ENCODE measurements at places on chromosomes 3 and 15.
A peak's percentile ranks its signal among the peaks of the same experiment; 100 is the strongest.

GRCh38 chr3:58952128-58952917 is 97.5 kb downstream of the CFAP20DC start:
- no peaks in the 10 kb centered on the region for H3K27me3 ChIP-seq
- no peak for DNase-seq
- H3K27ac ChIP-seq, result no peak overlapping the region
- H3K4me3 ChIP-seq, result no peak overlapping the region
- H3K36me3 ChIP-seq, result no peaks in the 10 kb centered on the region

- peak overlapping the region; percentile 61 for H3K27ac ChIP-seq
- no peak for DNase-seq
- no peaks in the 10 kb centered on the region for H3K27me3 ChIP-seq
- H3K36me3 ChIP-seq, result no peaks in the 10 kb centered on the region
- peaks cover 9% of the 10 kb centered on the region for H3K4me1 ChIP-seq
Observed at GRCh38 chr15:40511093-40511471, 40.3 kb downstream of the CHST14 start.

DNA sequence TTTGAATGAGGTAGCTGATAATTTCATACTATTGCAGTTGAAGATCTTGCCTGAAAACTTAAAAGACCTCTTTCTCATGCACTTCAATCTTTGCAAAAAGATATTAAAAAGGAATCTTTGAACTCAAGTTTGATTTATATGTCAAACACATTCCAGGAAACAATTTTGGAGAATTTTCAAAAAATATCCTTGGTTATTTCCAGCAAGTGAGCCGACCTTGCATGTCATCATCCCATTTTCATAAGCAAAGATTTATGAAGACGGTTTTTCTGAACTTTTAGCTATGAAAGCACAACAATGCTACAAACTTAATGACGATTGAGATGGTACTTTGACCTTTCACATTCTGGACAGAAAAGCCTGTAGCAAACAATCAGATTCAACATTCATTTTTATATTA is 95.6 kb downstream of the RFX7 start:
- H3K36me3 ChIP-seq, result no peaks in the 10 kb centered on the region
- H3K4me3 ChIP-seq, result no peak overlapping the region
- H3K4me1 ChIP-seq, result no peaks in the 10 kb centered on the region
- H3K27ac ChIP-seq, result no peak overlapping the region

- no peak overlapping the region for H3K4me3 ChIP-seq
- H3K27me3 ChIP-seq, result no peaks in the 10 kb centered on the region
Observed at GRCh38 chr3:168604767-168605166, 509.0 kb upstream of the GOLIM4 start.

DNA sequence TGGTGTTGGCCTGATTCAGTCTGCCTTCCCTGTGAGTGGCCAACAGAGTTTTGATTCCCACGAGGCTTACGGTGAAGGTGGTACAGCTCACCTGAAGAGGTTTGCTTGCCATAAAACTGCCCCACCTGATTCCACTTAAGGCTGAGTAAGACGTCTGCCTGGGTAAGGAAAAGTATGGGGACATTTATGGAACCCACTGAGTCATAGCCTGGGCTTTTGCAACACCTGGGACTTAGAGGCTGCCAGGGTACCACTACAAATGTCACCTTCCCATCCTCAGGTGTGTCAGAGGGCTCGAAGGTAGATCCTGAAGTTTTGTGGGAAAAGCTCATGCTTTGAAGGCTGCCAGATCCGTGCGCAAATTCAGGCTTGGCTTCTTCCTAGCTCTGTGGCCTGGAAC is 56.9 kb upstream of the SLCO2A1 start:
- no peaks in the 10 kb centered on the region for H3K4me1 ChIP-seq
- no peak overlapping the region for H3K27ac ChIP-seq
- no peak overlapping the region for H3K4me3 ChIP-seq
- no peaks in the 10 kb centered on the region for H3K27me3 ChIP-seq

GRCh38 chr3:150303768-150304167 is 104.3 kb upstream of the TSC22D2 start:
- DNase-seq, result no peak
- no peak overlapping the region for H3K4me3 ChIP-seq
- H3K36me3 ChIP-seq, result no peaks in the 10 kb centered on the region
- H3K4me1 ChIP-seq, result peaks cover 4% of the 10 kb centered on the region
- H3K27ac ChIP-seq, result no peak overlapping the region

- no peaks in the 10 kb centered on the region for H3K4me1 ChIP-seq
- no peaks in the 10 kb centered on the region for H3K27me3 ChIP-seq
- H3K36me3 ChIP-seq, result no peaks in the 10 kb centered on the region
- H3K4me3 ChIP-seq, result no peak overlapping the region
- no peak for DNase-seq
Observed at GRCh38 chr3:46987743-46988401, 8.4 kb downstream of the NBEAL2 start.

DNA sequence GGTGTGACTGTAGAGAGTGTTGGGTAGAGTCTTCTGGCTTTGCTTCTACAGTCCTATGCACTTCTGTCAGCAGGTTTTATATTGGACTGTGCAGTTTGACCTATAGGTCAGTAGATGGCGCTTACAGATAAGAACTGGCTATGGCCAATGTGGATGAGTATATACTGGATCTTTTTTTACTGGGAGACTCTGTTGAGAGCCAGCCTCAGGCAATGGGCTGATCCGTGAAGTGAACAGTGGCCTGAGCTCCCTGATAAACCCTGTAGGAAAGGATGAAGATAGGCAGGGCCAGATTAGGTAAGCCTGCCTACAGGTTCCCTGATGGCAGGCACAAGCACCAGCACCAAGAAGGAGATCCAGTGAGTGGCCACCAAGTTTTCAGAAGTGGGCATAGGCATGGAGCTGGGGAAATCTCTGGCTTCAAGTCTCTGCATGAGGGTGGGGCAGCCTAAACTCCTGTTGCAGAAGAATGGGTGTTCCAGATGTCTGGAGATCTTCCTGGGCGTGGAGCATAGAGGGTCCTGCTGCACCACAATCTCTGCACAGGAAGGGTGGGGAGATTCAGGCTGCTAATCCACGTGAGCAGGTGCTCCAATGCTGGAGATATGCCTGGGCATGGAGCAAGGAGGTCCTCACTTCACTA is 326.0 kb upstream of the SGO1 start:
- H3K36me3 ChIP-seq, result no peaks in the 10 kb centered on the region
- no peak for DNase-seq
- H3K27me3 ChIP-seq, result no peaks in the 10 kb centered on the region
- H3K4me3 ChIP-seq, result no peak overlapping the region
- no peak overlapping the region for H3K27ac ChIP-seq
- no peaks in the 10 kb centered on the region for H3K4me1 ChIP-seq

GRCh38 chr3:141280086-141280485 is 48.5 kb downstream of the PXYLP1 start:
- no peaks in the 10 kb centered on the region for H3K27me3 ChIP-seq
- no peak overlapping the region for H3K4me3 ChIP-seq
- H3K27ac ChIP-seq, result no peak overlapping the region
- H3K36me3 ChIP-seq, result no peaks in the 10 kb centered on the region
- H3K4me1 ChIP-seq, result peaks cover 1% of the 10 kb centered on the region

- no peaks in the 10 kb centered on the region for H3K27me3 ChIP-seq
- H3K4me3 ChIP-seq, result peak within 1 kb of the TSS; percentile 30
- DNase-seq, result peak; percentile 60
- H3K27ac ChIP-seq, result no peak within 1 kb of the TSS
- H3K4me1 ChIP-seq, result no peaks in the 10 kb centered on the region
Observed at GRCh38 chr3:69385723-69386555, at the start of gene FRMD4B. Gene FRMD4B (minus strand): TSS chr3:69386088. CDS start chr3:69385989, 99 bp downstream.

GRCh38 chr3:59072681-59073080 is 22.9 kb upstream of the CFAP20DC start:
- no peaks in the 10 kb centered on the region for H3K27me3 ChIP-seq
- H3K4me3 ChIP-seq, result no peak overlapping the region
- no peaks in the 10 kb centered on the region for H3K4me1 ChIP-seq
- H3K36me3 ChIP-seq, result no peaks in the 10 kb centered on the region
- no peak for DNase-seq

DNA sequence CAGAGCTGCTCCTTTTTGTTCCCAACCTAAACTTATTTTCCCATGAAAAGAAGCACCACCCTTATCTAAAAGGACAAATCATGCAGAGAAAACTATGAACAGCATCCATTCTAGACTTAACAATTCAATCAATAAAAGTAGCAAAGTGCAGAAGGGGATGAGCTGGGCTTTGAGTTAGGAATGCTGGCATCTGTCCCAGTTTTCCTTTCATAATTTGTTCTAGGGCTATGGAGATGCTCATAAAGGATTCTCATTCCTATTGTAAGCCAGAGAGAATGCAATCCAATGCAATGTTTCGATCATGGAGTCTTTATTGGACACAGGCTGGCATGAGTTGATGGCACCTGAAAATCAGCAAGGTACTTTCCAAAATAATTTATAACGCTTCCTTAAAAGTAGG is 330.6 kb downstream of the VPS13C start:
- no peaks in the 10 kb centered on the region for H3K36me3 ChIP-seq
- no peaks in the 10 kb centered on the region for H3K27me3 ChIP-seq
- no peak for DNase-seq
- H3K4me3 ChIP-seq, result no peak overlapping the region
- no peak overlapping the region for H3K27ac ChIP-seq
- H3K4me1 ChIP-seq, result no peaks in the 10 kb centered on the region

GRCh38 chr3:127720161-127720823 is 47.5 kb downstream of the ABTB1 start:
- H3K4me1 ChIP-seq, result no peaks in the 10 kb centered on the region
- no peaks in the 10 kb centered on the region for H3K27me3 ChIP-seq

DNA sequence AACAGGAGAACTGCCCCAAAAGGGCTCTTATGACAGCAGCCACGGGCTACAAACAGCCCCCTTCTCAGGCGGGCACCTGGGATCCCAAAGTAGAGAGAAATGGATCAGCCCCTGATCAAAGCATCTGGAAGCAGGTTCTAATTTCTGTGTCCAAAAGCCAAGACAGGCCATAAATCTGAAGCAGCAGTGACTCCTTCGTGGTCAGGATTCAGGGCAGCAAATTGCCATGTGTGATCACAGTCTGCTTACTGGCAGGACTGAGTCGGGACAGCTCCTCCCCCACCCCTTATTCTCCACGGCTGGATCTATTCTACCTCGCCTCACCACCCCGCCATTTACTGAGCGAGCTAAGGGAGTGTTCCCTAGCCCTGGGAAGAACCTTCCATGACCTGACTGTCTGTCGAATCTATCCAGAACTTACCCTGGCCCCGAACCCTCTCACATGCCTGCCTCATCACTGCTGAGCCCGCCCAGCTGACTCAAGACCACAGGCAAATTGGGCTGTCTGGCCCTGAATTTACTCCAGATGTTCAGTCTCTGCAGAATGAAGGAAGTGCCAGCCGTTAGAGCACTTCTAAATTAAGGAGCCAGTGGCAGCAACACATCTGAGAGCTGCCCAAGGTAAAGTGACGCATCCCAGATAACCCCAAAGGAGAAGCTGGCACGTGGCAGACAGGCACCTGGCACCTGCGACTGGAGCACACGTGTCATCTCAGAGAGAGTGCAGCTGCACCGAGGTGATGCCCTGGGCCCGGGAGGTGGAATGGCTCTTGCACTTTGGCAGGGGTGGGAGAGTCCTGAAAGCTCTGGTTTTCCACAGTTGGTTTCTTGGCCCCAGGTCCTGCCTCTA is 1.3 kb downstream of the LRRC15 start:
- peaks cover 3% of the 10 kb centered on the region for H3K4me1 ChIP-seq
- H3K27me3 ChIP-seq, result no peaks in the 10 kb centered on the region
- no peak overlapping the region for H3K4me3 ChIP-seq
- no peaks in the 10 kb centered on the region for H3K36me3 ChIP-seq
- no peak for DNase-seq

- no peaks in the 10 kb centered on the region for H3K4me1 ChIP-seq
- H3K27me3 ChIP-seq, result no peaks in the 10 kb centered on the region
- H3K27ac ChIP-seq, result no peak overlapping the region
- no peak for DNase-seq
- no peak overlapping the region for H3K4me3 ChIP-seq
- H3K36me3 ChIP-seq, result no peaks in the 10 kb centered on the region
Observed at GRCh38 chr15:40242601-40243000, 3.7 kb downstream of the PAK6 start.

- DNase-seq, result no peak
- H3K4me1 ChIP-seq, result no peaks in the 10 kb centered on the region
- H3K27me3 ChIP-seq, result no peaks in the 10 kb centered on the region
- H3K27ac ChIP-seq, result no peak overlapping the region
Observed at GRCh38 chr3:153484842-153485241, 322.8 kb downstream of the RAP2B start.
